ENCODE measurements at places on chromosomes 6 and 20.
A peak's percentile ranks its signal among the peaks of the same experiment; 100 is the strongest.

- DNase-seq: no peak
Observed at GRCh38 chr6:11609324-11610071, 71.9 kb downstream of the TMEM170B start.

GRCh38 chr6:89613790-89614189 is 24.8 kb downstream of the LYRM2 start:
- no peak for DNase-seq

DNA sequence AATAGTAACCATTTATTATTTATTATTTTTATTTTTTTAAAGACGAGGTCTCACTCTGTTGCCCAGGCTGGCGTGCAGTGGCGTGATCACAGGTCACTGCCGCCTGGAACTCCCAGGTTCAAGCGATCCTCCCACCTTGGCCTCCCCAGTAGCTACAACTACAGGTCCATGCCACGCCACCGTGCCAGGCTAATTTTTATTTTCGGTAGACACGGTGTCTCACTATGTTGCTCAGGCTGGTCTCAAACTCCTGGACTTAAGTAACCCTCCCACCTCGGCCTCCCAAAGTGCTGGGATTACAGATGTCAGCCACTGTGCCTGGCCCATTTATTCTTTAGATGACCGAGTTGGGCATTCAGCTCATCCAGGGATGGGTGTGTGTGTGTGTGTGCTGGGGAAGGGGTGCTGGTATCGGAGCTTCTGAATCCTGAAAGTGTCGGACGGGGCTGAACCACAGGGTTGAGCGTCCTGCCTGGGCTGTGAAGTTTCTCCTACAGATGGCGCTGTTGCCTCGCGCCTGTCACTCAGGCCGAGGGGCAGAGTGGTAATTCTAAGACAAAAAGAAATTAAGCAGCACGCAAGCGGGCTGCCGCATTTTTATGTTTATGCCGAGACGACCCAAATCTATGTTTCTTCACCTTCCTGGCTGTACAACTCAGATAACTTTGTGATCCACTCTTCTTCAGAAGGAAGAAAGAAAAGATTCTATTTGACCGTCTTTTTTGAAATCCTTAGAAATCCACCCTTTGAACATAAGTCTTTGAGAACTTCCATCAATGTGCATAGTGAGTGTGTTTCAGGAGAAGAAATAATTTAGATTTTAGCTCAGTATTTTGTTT is 252.8 kb downstream of the CDH26 start:
- peak; percentile 29 for DNase-seq

GRCh38 chr6:93524671-93525451 is 105.5 kb upstream of the EPHA7 start:
- no peak for DNase-seq

- no peak for DNase-seq
Observed at GRCh38 chr6:107628878-107629277, 139.0 kb downstream of the SOBP start.

- no peak for DNase-seq
Observed at GRCh38 chr20:62659488-62660239, 17.4 kb downstream of the SLCO4A1 start.

GRCh38 chr6:76764057-76764456 is 691.6 kb upstream of the IMPG1 start:
- no peak for DNase-seq

DNA sequence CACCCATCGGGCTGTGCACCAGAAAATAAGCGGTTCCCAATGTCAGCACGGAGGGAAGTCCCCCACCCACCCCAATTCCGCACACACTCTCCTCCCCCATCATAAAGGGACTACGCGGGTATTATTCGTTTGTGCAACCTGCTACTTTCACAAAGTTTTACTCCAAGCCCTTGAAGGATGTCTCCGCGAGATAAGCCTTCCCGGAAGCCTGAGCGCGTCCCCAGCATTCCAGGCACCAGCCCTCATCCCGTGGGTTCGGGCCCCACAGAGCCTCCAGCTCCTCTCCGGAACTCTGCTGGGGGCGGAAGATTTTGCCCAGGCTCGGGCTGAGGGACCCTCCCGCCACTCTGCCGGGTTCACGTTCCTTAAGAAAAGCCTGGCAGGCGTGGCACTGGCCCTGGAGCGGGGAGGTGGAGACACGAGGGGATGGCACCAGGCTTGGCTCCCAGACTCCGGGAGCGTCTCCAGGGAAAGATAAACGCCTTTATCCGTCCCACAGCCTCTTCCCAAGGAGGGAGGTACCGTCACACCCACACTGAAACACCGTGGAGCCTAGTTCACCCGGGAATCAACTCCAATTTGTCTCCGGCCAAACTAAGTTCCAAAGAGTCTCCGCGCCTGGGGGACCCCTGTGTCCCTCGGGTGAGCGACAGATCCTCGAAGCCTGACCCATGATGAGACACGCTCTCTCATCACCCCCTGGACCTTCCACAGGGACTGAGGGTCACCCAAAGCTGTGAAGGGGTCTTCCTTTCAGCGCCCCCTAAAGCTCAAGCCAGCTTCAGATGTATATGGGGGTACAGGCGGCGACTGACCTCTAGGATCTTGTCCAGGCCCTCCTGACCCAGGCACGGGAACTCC is 934 bp downstream of the KCNK5 start:
- peak; percentile 24 for DNase-seq

DNA sequence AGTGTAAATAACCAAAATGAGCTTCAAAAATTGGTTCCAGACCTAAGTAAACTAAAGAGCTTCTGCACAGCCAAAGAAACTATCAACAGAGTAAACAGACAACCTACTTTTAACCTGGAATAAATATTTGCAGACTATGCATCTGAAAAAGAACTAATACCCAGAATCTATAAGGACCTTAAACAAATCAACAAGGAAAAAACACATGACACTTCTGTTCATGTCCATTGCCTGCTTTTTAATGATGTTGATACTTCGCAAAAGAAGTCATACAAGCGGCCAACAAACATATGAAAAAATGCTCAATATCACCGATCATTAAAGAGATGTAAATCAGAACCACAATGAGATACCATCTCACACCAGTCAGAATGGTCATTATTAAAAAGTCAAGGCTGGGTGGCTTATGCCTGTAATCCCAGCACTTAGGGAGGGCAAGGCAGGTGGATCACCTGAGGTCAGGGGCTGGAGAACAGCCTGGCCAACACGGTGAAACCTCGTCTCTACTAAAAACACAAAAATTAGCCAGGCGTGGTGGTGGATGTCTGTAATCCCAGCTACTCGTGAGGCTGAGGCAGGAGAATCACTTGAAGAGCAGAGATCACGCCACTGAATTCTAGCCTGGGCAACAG is 42.5 kb upstream of the DST start:
- no peak for DNase-seq

- peak; percentile 53 for DNase-seq
Observed at GRCh38 chr6:37155394-37156312, 14.3 kb upstream of the PIM1 start.

- DNase-seq: no peak
Observed at GRCh38 chr6:105193647-105194046, 13.8 kb upstream of the POPDC3 start.

DNA sequence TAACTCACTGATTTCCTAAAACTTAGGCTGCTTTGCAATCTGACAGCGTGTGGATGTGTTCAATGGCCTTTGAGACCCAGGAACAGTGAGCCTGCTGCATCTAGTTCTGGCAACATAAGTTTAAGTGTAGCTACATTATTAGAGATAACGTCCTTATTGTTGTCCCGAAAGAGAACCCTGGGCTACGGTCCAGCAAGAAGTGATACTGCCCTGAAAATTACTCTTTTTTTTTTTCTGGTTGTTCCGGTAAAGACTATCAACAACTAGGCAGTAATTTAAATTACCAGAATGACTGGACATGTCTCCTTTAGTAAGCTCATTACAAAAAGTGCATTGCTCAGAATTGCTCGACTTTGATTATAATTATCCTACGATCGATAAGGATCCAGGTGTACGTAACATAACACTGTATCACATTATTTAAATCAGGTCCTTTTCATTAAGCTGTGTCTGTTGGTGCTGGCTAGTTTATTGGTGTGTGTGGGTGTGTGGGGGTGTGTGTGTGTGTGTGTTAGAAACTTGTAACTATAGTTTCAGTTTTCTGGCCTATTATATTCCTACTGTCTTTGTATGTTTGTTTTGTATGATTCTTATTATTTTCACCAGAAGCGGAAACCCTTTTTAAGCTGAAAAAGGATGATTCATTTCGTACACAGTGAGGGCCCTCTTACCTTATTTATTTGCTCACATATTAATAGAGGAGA is 3.0 kb downstream of the TSHZ2 start:
- peak; percentile 14 for DNase-seq

GRCh38 chr6:115891111-115891669 is 169.5 kb downstream of the FRK start:
- no peak for DNase-seq

DNA sequence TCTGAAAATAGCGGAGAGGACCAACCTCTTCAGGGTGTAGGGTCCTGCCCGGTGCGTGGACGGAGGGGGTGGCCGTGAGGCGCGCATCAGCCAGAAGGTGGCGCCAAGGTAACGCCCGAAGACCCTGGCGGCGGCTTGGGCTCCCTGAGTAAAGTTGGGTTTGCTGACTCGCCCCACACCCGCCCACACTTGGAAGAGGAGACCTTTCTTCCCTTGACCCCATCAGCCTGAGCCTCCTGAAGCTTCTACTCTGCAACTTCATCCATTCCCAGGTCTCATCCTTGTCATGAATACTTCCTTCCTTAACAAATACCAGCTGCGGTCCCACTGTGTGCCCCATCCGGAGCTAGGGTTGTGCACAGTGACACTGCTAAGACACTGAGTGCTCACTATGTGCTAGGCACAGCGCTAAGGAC is 14.6 kb downstream of the CD40 start:
- DNase-seq: peak; percentile 16

- DNase-seq: no peak
Observed at GRCh38 chr20:19958928-19959327, 58.2 kb upstream of the NAA20 start.

DNA sequence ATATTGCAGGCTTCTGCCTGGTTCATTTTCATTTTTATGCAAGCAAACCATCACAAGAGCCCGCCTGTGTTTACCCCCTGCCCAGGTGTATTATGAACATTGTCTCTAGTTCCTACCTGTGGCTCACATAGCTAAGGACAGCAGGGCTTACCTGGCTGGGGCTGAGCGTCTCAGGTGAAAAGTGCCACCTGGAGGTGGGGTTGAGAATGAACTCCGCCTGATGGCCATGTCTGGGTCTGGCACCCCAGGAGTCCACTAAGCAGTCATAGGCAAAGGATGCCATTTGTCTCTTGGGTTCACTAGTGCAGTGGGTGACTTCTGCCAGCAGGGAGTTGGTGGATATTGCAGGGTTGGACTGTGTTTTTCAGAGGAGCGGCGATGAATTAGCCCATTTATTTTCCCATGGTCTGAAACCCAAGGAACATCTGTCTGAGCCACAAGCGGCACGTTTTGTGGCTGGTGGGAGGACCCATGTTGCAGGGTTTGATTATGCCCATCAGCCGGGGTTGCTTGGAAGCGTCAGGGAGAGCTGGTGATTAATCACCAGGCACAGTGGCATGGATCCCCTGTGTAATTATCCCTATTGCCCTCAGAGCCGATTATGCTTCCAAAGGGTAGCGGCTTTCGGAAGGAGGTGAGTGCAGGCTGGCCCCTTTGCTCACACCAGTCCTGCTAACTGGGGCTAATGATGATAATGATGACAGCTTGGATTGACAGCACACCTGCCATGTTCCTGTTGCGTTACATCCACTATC is 92.1 kb downstream of the CDH26 start:
- no peak for DNase-seq

- no peak for DNase-seq
Observed at GRCh38 chr6:154548130-154548830, 37.8 kb upstream of the CNKSR3 start.

- DNase-seq: no peak
Observed at GRCh38 chr6:79538106-79538971, 1.1 kb upstream of the LCA5 start.

DNA sequence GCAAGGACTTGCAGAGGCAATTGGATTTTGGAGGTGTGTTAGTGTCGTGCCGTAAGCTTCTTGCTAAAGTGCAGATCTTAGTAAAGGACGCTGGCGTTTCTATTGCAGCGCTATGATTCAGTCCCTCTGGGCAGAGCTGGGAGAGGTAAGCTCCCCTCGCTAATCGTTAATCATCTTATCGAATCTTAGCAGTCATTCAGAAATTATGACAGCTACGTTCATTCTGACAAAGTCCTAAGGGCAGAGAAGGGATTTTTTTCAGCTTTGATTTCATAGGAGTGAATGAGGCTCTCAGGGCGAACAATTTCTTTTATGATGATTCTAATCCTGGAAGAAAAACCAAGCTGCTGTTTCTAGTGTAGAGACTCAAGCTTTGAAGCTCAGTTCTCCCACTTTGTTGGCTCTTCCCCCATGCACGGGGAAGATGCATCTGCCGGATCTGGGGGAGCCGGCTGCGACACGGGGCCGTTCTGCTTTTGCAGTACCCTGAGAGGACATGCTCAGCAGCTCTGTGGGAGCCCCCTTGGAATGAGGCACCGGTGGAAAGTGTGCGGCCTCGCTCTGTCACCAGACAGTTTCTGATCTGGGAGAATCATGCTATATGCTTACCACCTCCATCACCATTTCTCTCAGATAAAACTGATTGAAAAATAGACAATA is 79.1 kb upstream of the SLC22A23 start:
- DNase-seq: no peak

- DNase-seq: no peak
Observed at GRCh38 chr6:112439432-112439831, 92.3 kb downstream of the RFPL4B start.

DNA sequence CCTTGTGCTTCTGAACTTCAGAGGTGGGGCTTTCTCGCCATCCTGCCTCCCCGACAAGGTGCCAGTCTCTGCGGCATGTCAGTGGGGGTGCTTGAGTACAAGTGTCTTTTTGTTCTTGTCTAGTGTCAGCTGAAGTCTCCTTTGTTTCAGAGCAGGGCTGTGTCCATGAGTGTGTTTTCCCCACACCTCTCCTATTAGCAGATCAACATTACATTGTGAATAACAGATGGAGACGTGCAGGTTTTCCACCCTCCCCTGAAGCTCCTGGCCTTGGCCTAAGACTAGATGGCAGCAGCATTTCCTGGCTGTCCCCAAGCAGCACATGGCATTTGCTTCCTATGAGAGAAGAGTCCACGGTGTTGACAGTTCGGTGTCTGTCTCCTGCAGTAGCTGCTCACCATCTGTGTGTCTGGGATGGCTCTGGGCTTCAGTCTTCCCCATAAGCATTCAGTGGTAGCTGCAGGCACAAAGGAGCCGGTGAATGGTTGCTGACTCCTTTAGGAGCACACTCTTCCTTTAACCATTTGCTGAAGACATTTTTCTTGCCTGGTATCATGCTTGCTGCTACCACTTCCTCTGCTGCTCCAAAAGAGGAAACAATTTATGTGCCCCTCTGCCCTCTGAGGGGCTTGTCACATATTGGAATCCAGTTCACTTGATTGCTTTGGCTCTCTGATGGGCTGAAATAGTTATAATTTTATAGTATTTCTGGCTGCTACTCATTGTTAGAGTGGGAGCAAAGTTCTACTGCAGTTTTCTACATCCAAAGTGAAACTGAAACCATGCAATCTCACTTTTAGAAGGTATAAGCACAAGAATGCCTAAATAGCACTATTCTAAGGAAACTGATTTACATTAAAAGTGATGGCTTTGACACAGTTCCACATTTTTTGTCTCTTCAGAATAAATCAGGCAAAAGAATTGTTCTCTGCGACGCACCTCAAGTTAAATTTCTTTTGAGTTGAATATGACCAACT is 913.0 kb downstream of the C6orf118 start:
- no peak for DNase-seq
